ENCODE measurements at places on chromosomes 12 and 14.
A peak's percentile ranks its signal among the peaks of the same experiment; 100 is the strongest.

DNA sequence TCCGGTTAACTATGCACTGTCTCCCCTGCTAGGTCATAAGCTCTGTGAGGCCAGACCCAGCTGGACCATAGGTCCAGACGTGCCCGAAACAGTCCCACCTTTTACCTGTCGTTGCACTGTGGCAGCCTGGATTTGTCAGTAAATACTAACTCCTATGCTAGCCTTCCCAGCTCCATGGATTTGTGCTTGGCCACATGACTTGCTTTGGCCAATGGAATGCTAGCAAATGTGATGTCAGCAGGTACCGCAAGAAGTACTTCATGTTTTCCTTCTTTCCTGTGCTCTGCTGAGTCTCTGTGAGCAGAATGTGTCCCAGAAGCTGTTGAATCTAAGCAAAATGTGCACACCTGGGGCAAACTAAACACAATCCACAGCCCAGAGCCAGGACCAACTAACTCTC, 157.2 kb downstream of the ANO2 start:
- no peak for DNase-seq

GRCh38 chr12:53603804-53604203, 22.4 kb downstream of the ATF7 start:
- DNase-seq, result no peak

GRCh38 chr12:111437816-111438454, 32.2 kb downstream of the SH2B3 start:
- DNase-seq, result peak; percentile 84

DNA sequence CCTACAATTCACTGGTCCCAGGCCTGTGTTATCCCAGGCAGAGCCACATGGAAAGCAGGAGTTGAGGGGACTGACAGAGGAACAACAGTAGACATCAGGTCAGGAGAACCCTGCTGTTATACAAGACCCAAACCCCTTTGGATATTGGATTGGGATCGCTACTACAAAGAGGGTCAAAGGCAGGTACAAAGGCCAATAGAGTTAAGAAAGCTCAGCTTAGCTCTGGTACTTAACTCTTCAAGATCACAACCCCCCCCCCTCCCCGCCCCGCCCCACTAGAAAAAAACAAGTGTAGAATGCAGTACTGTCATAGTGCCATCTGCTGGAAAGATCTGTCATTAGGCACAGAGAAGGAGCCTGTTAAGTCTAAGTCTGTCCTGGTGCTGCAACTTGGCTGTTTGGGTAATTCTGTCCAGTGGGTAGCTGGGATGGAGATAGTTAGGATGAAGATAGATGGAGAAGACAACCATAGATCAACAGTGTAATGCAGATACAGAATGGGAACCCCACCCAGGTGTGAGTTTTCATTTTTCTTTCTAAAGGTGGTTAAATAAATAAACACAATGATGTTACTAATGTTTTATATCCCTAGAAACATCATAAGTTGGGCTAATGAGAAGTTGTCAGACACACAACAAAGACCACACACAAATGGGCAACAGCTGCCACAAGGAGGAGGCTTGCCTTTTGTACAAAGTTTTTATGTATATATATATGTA, 17.2 kb downstream of the REM2 start:
- no peak for DNase-seq
